ENCODE measurements at places on chromosomes 12 and 14. TPM values are rescaled to one million over a fixed set of nuclear protein-coding genes. Genes with fewer than 3 reads are reported as not detected.

TEX52 gene
- total RNA-seq: 0.10 TPM

TSPAN8 gene
- 269 TPM for total RNA-seq

SDR9C7 gene
- total RNA-seq: not detected

GDF3 gene
- not detected for total RNA-seq

FSCB gene
- not detected for total RNA-seq

DDN gene
- total RNA-seq: 0.66 TPM

SLC6A13 gene
- not detected for total RNA-seq

SERPINA12 gene
- not detected for total RNA-seq

GALNT16 gene
- total RNA-seq: not detected

CIROP gene
- total RNA-seq: not detected

KRT85 gene
- not detected for total RNA-seq

CEBPE gene
- not detected for total RNA-seq

NPAS3 gene
- not detected for total RNA-seq

PTPRR gene
- total RNA-seq: 0.66 TPM

KLRK1 gene
- not detected for total RNA-seq

Measured in HT-29 (cell line).